ENCODE measurements at places on chromosomes 3 and 15. TPM values are rescaled to one million over a fixed set of nuclear protein-coding genes. Genes with fewer than 3 reads are reported as not detected.

The SLC6A20 gene
- 0.69 TPM for total RNA-seq

The SELENOT gene
- total RNA-seq = 57.9 TPM

The MCTP2 gene
- 0.34 TPM for total RNA-seq

The DNAH12 gene
- total RNA-seq = 0.04 TPM

The SUCLG2 gene
- total RNA-seq = 78.1 TPM

The SUCNR1 gene
- 0.13 TPM for total RNA-seq

The PPP1R2 gene
- total RNA-seq = 99.2 TPM

The PRSS50 gene
- 0.34 TPM for total RNA-seq

The SERINC4 gene
- total RNA-seq = 0.23 TPM

The HIGD2B gene
- not detected for total RNA-seq

All from psoas muscle (tissue), 8 donors.